ENCODE measurements at places on chromosomes 4 and X.

DNA sequence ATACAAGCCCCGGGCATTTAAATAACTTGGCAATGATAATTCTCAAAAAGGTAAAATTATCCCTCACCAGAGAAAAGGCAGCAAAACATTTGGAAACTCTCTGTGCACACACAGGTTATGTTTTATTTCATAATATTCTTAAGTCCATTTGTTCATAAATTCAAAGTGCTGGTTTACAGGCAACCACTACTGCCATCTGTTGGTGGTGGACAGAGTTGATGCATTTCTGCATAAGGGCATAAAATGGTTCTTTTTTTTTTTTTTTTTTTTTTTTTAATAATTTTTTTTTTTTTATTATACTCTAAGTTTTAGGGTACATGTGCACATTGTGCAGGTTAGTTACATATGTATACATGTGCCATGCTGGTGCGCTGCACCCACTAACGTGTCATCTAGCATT lies 31.5 kb upstream of the IL21 start:
- peak; percentile 7 for DNase-seq

- DNase-seq, result no peak
Observed at GRCh38 chr4:140213116-140213515, 59.1 kb upstream of the MAML3 start.

- no peak for DNase-seq
Observed at GRCh38 chrX:97563531-97564133, 679.9 kb downstream of the RPA4 start.

- no peak for DNase-seq
Observed at GRCh38 chr4:164070625-164071024, 576.1 kb downstream of the TMA16 start.

DNA sequence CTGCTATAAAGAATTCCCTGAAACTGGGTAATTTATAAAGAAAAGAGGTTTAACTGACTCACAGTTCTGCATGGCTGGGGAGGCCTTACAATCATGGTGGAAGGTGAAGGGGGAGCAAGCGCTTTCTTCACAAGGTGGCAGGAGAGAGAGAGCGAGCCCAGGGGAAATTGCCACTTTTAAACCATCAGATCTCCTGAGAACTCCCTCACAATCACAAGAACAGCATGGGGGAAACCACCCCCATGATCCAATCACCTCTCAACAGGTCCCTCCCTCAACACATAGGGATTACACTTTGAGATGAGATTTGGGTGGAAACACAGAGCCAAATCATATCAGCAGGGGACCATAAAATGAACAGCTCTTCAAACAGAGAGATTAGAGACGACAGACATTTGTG lies 198.6 kb downstream of the MAGEB5 start:
- no peak for DNase-seq

DNA sequence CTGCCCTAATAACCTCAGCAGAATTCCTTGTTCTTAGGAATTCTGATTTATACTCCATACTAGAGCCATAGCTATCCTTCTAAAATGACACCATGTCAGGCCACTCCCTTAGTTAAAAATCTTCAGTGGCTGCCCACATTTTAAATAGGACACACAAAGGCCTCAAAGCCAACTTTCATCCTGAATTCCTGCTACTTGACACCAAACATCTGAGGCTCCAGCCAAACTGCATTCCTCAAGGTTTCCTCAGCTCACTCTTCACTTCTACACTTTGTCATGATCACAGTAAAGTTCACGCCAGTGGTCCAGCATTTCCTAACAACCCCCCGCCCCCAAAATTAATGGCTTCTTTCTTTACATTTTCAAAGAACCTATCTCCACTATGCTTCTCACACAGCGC lies 124.3 kb downstream of the ADGRA3 start:
- no peak for DNase-seq

- no peak for DNase-seq
Observed at GRCh38 chrX:81367291-81367690, 165.4 kb downstream of the SH3BGRL start.

- DNase-seq, result no peak
Observed at GRCh38 chr4:11741190-11741652, 312.5 kb upstream of the HS3ST1 start.

DNA sequence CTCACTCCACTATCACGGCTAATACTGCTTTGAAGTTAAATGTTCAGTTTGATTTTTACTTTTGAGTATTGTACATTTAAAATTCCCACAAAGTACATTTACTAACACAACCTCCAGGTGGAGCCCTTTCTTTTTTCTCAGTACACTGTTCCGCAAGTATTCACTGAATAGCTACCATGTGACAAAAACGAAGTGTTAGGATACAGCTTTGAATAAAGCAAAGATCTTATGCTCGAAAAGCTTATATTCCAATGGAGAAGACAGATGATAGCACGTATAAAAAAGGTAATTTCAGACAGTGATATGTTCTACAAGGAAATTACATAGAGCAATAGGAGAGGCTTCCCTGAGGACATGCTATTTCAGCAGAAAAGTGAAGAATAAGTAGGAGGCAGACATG lies 60.7 kb upstream of the ABCG2 start:
- DNase-seq, result peak; percentile 37

DNA sequence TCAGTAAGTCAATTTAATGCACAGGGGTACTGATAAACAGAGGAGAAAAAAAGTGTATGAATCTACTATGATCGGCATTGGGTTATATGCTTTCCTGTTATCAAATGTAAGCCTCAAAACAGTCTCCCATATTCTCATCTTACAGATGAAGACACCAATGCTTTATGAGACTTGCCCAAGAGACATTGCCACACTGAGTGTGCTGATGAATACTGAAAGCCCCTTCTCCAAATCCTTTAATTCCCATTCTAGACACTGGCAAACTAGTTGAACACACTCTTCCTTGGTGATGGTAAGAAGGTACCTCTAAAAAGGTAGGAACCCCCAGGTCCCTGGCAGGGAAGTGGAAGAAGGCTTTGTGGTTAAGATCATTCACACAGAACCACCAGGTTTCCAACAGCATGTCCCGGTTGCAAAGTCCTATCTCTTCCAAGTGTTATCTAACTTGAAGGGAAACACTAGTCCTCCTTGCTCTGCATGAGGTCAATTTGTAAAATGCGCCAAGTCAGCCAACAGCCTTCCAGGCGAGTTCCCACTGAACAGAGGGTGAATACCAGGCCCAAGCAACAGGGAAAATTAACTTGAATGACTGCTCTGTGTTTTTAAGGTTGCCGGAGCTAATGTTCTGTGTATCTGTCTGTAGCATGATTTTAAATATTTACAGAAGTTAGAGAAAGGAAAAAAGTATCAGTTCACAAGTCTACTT lies 5.1 kb downstream of the SETD7 start:
- DNase-seq, result peak; percentile 44

GRCh38 chrX:113966791-113967190 lies 617.1 kb upstream of the HTR2C start:
- DNase-seq, result no peak

- no peak for DNase-seq
Observed at GRCh38 chr4:137768881-137769280, 236.6 kb upstream of the PCDH18 start.

- no peak for DNase-seq
Observed at GRCh38 chr4:124940387-124940786, 227.9 kb upstream of the ANKRD50 start.

DNA sequence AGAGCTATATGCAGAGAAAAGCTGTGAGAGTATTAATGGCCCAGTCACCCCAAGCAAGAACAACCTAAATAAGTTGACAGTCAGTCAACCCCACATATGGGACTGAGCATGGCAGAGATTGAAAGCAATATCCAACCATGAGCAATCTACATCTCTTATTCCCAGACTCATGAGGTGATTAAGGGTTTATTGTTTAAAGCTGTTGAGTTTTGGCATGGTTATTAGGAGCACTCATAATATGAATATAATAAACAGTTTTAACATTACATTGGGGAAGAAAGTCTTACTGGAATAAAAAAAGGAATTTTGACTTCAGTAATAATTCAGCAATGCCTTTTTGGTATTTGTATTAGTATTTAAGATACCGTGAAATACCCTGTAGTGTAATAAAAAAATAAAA lies 1627.4 kb downstream of the STIM2 start:
- no peak for DNase-seq

DNA sequence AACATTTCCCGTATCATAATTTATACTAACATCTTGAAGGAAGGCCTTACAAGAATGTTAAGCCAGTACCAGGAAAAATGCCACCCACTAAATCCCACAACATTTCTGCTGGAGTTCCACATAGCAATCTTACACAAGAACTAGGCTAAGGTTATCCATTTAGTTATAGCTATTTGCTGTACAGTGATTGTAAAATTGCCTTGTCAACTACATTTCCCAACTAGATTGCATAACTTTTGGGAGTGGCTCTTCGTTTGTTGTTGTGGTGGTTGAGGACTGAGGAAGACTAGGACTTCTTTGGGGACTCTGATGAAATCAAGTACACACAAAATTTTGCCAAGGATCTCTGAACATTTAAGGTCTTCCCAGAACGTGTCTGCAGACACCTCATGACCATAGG lies 8.0 kb downstream of the IBSP start:
- no peak for DNase-seq

DNA sequence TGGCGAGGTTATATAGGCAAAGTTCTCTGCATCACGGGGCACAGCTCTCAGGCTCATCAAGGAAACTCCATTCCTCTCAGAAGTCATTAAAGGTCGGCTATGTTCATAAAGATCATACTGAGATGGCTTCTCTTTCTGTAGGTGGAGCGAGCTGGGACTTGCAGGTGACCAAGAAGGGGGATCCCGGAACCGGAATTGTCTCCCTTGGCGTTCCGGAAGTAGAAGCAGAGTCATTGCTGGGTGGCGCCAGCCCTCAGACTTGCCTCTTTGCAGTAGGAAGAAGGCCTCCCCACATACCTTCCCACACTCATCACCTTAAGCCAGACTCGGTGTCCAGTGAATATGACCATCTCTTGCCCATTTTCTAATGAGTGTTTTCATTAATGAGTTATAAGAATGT lies 17.9 kb upstream of the HPGD start:
- DNase-seq, result no peak

DNA sequence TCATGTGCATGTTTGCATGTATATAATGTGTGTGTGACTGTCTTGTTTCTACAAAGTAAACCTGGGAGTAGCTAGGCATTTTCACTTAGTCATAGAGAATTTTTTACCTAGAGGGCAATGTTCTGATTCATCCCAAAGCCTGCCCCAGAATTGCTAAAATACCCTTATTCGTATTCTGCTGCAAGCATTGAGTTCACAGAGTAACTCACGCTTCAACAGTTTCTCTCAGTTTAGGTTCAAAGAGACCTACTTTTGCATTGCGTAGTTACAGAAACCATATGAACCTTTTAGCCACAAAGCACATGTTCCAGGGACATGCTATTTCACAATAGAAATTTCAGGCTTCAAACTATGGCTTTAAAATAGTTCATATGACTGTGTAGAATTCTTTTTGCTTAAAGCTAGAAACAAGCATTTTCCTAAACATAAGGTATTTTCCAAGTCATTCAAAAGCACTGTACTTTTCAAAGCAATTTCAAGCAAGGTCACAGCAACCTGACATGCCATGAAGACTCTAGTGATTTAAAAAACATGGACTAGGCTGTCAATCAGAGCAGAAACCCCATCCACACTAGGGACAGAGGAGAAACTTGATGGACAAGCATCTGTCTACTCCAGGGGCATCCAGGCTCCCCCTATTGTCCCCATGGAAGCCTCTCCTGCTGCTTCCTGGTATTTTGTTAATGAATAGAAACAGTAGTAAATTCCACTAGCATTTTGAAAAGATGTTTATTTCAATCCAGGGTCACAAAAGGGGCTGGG lies 81.5 kb upstream of the MAPK10 start:
- DNase-seq, result no peak

DNA sequence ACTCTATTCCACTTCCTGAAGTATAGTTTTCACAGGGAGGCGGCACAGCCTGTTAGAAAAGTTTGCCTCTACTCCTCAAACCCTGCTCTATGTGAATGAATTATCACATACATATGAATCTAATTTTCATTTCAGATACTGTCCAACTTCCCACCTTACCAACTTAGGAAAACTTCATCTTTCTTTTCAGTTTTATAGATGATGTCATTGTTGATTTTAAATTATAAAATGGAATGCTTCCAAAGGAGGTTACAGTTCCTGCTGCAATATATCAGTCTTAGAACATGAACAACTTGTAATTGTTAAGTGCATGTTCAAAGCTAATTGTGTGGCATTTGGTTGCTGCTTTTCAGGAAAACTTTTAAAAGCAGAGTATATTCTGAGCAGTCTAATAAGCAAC lies 92.4 kb downstream of the NEUROG2 start:
- no peak for DNase-seq

DNA sequence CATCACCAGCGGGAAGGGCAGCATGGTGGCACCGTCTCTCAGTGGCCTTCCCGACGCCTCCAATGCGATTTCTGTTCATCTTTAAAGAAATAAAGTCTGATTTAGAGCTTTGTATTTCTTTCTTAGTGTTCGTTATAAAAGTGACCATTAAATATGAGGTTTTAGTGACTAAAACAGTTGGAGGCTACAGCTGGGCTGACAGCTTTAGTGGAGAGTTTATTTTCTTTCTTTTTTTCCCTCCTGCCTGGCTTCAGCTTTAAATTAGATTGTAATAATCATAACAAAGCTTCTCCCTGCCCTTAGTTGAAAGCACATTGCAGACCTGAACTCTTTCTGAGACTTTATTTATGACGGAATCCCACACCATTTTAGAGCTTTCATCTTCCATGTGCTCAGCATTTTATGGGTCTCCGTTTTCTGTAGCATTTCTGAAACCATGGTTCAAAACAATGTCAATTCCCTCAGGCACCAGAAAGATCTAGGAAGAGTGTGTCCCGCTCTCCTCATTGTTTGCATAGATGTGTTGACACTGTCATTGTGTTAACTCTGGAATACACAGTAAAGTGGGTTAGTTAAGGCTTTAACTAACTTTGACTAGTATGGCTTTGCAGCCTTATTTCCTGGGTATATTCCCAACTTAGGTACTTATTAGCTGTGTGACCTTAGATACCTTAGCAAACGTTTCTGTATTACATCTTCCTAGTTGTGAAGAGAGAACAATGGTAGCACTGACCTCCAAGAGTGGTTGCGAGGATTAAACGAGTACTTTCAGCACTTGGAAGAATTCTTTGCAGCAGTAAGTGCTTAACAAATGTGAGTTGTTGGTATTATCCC lies 97.4 kb upstream of the PGRMC2 start:
- no peak for DNase-seq

DNA sequence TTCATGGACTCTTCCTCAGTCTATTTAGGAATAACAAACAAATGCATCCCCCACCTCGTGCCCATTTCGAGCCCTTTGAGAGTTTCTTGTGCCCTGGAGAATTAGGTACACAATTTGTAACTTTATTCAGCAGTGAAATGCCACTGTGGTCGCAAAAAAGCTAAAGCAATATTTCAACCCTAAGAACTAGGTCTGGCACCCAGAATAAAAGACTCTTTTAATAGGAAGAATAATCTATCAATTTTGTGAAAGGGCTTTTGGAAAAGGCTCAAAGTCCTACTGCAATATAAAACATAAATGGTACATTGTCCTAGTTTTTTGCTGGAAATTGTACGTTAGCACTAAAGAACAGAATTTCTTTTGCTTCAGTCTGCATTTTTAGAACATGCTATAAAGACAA lies 304.6 kb upstream of the TENM3 start:
- no peak for DNase-seq
